ENCODE measurements at places on chromosomes 12 and 14. TPM values are rescaled to one million over a fixed set of nuclear protein-coding genes. Genes with fewer than 3 reads are reported as not detected.

Gene TEX52
- not detected for polyA plus RNA-seq

Gene BIN2
- polyA plus RNA-seq = 1.2 TPM

Gene DDX24
- polyA plus RNA-seq = 94.1 TPM

Gene PACS2
- polyA plus RNA-seq = 123 TPM

- peak; percentile 36 for DNase-seq
Measured at GRCh38 chr12:92363295-92364146, 217.9 kb upstream of the BTG1 start.

- no peak for DNase-seq
Measured at GRCh38 chr14:28303248-28303647, 463.3 kb upstream of the FOXG1 start.

- no peak for DNase-seq
Measured at GRCh38 chr12:59559696-59560095, 36.1 kb upstream of the SLC16A7 start.

DNA sequence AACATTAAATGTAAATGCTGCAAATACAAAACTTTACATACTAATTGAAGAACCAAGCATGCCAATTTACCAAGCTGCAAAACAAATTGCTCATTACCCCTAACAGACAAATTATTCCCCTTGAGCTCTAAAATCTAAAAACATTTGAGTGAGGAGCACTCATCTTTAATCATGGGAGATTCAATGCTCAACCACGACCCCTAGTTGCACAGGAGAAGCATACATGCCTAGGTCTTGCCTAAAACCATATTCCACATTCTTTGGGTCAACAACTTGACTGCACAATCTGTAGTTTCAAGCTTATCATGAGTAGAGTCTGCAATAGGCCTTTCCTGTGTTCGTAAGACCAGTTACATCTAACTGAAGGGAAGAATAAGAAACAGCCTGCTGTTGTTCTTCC is 69.7 kb downstream of the MGAT4C start:
- DNase-seq = no peak

DNA sequence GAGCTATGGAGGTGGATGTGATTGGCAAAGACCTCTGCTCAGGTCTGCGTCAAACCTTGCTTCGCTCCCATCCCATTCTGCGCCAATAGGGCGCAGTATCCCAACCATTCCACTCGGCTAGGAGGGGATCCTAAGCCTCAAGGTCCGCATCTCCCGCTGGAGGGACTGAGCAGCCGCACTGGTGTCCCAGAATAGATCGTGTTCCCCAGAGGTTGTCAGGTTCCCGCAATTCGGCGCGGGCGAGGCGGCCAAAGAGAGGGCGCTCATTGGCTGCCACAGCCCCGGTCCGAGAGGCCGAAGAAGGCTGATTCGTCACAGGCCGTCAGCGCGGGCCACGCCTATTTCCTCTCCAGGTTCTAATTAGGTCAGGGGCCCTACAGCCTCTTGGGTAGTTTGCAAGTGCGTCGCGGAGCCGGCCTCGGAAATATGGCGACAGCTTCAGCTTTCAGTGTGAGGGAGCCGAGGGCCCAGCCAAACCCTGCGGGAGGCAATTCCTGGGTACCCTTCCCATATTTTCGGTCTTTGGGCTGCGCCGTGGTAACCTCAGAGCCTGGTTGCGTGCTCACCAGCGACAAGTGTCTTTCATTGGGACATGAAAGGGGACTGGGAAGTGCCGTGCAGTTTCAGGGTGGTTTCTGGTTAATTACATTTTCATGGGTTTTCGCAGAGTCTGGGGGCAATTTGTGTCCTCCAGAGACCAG is 5.0 kb downstream of the OR10AD1 start:
- peak; percentile 97 for DNase-seq

- DNase-seq = no peak
Measured at GRCh38 chr14:74538411-74539391, 45.1 kb downstream of the ISCA2 start.
